Posterior vena cava (tissue), 2 donors: ENCODE measurements at places on chromosomes 16 and 17. TPM values are rescaled to one million over a fixed set of nuclear protein-coding genes. Genes with fewer than 3 reads are reported as not detected.

Gene BCL6B
- total RNA-seq = 29.7 TPM

Gene ZNF689
- total RNA-seq = 6.9 TPM

Gene KRT33B
- not detected for total RNA-seq

Gene C16orf96
- 0.09 TPM for total RNA-seq

Gene SPATA22
- total RNA-seq = 0.24 TPM

Gene MFAP4
- 231 TPM for total RNA-seq

Gene SMIM36
- total RNA-seq = not detected

Gene CCL2
- 155 TPM for total RNA-seq

Gene TBC1D3H
- total RNA-seq = not detected

Gene OR1A2
- total RNA-seq = not detected

Gene CBFA2T3
- 5.1 TPM for total RNA-seq

Gene EFCAB5
- 0.14 TPM for total RNA-seq

Gene SLFN14
- not detected for total RNA-seq

Gene C16orf86
- 4.8 TPM for total RNA-seq

Gene METTL9
- total RNA-seq = 59.6 TPM

Gene MMP28
- 8.8 TPM for total RNA-seq
